ENCODE measurements at places on chromosomes 1 and 21.
A peak's percentile ranks its signal among the peaks of the same experiment; 100 is the strongest.

GRCh38 chr1:89996450-89997110, 1.7 kb downstream of the ZNF326 start:
- DNase-seq = no peak

DNA sequence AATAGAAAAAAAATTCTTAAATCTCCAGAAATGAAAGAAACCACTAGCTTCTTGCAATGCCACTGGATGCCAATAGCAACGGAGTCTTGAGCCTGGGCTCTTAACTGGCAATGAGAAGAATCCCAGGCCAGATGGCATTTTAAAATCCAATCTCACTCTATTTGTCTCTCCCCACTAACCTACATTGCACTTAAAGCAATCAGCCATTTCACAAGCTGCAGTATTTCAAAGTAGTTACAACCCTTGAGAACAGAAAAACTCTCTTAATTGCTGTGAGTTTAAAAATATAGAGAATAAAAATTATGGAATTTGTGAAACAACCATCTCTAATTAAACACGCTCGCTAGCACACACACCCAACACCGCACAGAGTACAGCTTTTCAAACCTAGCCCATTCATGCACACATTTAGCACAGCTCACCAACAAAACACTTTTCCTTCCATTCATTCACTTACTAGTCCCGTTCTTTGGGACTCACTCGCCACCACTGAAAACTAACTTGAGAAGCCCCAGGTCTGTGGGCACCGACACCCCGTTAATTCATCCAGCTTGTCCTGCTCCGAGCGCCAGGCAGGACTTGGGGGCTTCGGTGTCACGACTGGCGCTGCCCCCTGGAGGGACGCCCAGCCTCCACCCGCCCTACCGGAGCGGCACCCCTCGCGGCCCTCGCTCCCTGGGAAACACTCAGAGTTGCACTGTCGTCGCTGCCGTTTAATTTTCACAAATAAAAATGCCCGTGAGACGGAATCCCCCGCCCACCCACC, 1.0 kb downstream of the DDAH1 start:
- no peak for DNase-seq

DNA sequence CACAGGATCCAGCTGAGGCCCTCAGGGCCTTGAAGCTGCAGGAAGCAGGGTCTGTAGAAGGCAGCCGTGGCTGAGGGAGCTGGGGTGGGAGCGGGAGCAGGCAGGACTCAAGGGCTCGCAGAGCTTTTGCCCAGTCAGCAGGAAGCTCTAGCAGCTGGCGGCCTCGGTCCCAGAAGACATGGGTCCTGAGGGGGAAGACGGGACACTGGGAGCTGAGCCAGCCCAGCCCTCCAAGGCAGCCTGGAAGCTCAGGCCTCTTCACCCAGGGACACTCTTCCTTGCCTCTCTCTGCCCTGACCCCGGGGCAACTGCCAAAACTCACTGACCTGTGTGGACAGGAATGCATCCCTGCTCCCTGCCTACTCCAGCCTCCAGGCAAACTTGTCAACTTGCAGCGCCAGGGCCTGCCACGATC, 8.9 kb downstream of the ADGRB2 start:
- no peak for DNase-seq

- DNase-seq = no peak
These were observed 9.4 kb upstream of the SESN2 start for GRCh38 chr1:28249866-28250295.

DNA sequence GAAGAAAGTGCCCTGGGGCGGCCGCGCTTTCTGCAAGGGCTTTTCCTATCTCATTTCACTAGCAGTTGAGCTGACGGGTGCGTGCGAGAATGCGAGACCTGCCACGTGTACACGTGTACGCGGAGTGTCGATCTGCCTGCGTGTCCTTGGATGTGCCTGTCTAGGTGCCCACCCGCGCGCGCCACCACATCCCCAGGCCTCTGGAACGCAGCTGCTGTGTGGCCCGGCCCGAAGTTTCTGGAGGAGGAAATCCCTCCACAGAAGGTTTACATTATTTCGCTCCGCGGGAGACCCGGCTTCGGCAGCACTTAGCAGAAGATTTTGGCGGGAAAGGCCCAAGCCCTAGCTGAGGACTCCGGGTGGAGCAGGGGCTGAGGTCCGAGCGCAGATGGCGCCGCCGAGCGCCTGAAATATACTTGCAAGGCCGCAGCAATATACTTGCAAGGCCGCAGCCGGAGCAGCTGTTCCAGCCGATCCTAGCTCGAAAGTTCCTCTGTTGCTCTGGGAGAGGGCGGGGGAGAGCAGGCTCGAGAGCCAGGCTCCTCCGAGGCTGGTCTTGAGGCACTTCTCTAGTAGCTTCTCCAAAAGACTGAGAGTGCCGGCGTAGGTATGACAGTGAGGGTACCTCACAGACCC, 3.9 kb downstream of the TBX15 start:
- DNase-seq = no peak

DNA sequence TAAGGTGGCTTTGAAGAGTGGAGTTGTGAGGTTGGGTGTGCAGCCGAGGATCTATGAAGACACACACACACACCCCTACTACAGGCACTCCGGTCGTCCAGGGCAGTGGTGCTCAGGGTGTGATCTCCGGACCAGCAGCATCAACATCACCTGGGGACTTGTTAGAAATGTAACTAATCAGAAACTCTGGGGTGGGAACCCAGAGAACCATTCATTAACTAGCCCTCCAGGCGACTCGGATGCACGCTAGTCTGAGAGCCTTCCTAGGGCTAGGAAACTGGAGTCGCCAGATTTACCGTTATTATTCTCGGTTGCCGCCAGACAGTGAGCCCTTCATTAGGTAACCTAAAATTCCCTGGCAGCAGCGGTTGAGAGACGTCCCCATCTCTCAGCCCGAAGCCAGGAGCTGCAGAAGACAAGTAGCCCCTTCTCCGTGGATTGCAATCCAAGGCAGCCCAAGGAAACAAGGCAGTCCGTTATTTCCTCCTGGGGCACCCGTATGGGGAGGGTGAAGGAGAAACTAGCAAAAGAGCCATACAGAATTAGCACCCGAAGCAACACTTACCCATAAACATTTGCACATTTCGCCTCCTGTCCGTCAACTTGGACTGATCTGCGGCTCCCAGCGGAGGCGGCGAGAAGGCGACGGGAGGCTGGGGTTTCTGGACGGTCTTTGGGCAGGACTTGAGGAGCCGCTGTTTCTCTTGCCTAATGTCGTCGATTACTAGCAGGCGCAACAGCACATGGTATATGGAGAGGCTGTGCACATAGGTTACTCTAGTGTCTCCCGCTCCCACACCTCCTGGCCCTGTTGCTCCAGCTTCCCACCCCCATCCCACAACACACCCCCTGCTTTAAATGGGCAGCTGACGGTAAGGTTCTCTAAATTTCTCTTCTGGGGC, 2.9 kb upstream of the CCN1 start:
- peak; percentile 39 for DNase-seq

- DNase-seq = no peak
These were observed 31.8 kb upstream of the CFHR4 start for GRCh38 chr1:196856053-196856452.

DNA sequence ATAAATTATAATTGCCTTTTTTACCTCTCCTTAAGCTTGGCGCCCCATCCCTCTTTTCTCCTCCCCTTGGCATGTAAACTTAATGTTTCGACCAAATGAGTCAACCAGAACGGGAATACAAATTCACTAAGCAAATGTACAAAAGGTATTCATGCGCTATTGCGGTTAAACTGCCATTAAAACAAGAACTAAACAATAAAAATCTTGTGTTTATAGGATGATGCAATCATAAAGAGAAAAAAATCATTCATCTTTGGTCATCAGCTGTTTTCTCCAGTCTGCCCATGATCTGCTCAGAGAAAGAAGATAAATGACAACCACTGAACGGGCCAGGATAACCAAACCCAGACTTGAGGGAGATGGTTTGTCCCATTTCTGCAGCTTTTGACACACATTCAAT, 534.2 kb upstream of the PLXNA2 start:
- DNase-seq = no peak

- DNase-seq = no peak
These were observed 39.7 kb downstream of the UBE2U start for GRCh38 chr1:64242895-64243756.

DNA sequence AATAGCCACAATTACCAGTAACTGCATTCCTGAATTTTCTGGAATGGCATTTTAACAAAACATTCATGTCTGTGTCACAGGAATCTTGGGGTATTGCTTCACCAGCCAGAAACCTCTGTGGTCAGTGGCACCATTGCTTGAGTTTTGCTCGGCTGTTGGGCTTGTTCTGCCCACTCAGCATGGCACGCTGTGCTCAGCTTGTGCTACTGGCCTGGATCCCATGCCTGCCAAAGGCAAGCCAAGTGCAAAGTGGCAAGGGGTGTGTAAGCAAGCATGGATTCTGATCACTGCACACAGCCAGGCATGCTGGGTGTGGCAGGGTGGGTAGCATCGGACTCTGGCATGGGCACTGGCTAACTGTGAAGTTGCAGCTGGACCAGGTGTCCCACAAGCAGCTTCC, 1150.9 kb downstream of the MRPL39 start:
- DNase-seq = no peak

- no peak for DNase-seq
These were observed 176.8 kb downstream of the LMO4 start for GRCh38 chr1:87505391-87505983.

GRCh38 chr1:205593532-205593931, 38.3 kb downstream of the ELK4 start:
- DNase-seq = no peak

GRCh38 chr1:206472886-206473285, 2.6 kb downstream of the IKBKE start:
- DNase-seq = no peak

DNA sequence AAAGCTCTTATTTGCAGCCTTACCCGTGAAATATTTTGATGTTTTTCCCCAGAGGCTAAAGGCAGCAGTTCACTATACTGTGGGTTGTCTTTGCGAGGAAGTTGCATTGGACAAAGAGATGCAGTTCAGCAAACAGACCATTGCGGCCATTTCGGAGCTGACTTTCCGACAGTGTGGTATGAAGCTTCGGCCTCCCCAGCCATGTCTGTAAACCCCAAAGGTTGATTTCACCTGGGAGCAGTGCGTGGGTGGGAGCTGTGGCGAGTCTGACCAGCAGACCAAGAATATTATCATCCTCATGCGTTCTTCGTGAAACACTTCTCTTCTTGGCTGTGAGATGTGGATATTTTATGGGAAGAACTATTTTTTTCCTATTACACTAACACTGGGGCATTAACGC, 3.6 kb downstream of the CENPS start:
- no peak for DNase-seq

DNA sequence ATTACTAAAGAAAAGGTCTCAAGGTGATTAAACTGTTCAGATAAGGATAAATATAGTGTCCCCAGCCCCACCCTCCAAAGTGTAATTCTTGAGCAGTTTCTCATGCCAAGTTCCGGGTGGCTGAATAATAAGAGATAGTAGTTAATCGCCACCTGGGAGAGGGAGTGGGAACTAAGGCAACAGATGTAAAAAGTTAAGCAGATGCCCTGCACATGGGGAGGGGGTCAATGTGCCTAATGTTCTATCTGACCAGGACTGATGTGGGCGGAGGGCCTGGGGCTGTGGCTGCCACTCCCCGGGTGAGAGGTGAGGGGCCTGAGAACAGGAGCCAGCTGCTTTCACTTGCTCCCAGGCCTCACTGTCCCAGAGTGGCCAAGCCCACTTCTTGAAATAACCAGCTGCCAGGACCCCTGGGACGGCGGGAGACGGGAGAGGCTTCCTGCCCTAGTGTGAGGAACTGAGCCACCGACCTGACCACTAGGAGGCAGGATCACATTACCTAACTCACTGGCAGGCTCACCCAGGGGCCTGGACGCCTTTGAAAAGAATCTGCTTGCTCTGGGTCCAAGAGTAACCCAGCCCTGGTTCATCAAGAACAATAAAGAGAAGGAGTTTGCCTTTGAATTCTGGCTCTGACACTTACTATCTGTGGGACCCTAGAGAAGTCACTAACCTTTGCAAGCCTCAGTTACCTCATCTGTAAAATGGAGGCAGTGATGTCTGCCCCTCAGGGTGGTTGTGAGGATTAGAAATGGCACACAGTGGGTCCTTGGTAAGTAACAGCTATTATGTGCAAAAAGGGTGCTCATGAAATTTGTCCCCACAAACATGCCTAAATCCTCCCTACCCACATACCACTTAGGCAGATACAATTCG, 179.2 kb downstream of the ATG4C start:
- peak; percentile 30 for DNase-seq

- DNase-seq = no peak
These were observed 61.3 kb downstream of the XKR8 start for GRCh38 chr1:28021064-28021463.

DNA sequence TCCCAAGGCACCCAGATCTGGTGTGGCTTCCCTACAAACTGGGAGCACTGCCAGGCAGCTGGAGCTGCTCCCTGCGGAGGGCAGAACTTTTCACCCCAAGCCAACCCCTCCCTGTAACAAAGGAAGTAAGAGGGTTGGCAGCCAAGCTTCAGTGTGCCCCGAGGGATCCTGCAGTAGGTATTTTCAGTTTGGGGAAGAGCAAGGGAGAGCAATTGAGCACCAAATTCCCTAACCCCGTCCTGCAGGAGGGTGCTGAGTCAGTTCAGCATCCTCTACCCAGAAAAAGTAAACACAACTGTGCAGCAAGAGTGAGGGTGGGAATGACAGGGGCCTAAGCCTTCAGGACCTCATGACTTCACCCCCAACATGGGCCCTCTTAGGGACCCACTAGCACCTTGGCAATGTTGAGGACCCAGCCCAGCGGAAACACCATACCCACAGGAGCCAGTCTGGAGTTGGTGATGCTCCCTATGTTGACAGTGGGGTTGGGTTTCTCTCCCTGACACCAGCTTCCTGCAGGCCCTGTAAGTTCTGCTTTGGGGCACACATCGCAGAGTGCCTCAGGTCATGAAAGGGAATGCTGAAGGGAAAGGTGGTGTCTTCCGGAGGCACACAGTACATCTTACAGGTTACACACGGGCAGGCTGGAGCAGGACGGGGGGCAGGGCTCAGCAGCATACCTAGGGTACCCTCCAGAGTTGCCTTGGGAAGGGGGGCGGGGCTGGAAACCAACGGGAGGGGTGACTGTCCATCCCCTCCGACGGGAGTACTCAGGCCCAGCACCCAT, 14.8 kb downstream of the SH3BP5L start:
- DNase-seq = no peak

DNA sequence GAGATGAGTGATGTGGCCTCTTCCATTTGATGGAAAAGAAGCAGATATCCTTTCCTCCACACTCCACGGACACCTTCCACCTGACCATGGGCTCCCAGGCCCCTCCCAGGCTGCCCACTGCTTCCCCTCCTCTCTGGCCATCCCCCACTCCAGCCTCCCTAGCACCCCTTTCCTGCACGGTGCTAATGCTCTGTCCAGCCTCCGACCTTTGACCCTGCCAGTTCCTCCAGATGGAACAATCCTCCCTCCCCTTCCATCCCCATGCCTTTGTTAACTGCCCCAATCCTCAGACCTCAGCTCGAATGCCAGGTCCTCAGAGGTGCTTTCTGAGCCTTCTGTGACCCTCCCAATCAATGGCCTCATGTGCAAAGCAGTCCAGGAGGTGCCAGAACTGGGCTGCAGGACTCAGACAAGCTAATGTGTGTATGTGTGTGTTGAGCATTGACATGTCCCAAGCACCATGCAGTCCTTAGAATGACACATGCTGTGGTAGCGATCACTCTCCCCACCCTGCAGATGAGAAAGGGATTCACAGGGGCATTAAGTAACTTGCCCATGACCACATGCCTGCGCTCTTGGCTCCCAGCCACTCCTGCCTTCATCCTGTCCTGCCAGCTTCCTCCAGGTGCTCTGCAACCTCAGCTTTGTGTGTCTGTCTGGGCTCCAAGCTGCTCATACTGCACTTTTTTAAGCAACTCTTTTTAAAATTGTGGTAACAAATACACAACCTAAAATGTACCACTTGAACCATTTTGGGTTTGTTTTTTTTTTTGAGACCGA, 63.5 kb upstream of the EDN2 start:
- no peak for DNase-seq

GRCh38 chr1:57844382-57844980, 420.6 kb upstream of the DAB1 start:
- DNase-seq = no peak

GRCh38 chr1:148334339-148335130, 148.6 kb downstream of the PPIAL4G start:
- DNase-seq = peak; percentile 87

All from activated T-cell treated with anti-CD3 and anti-CD28 coated beads, Interleukin-2, amount 50 U/mL, for 48 hours (primary cell).